Fibroblast of lung (primary cell): ENCODE measurements at places on chromosomes 16 and 17.

- peak; percentile 30 for DNase-seq
- no peak overlapping the region for H3K4me3 ChIP-seq
- no peaks in the 10 kb centered on the region for H3K4me1 ChIP-seq
- H3K27me3 ChIP-seq: no peaks in the 10 kb centered on the region
- no peaks in the 10 kb centered on the region for H3K36me3 ChIP-seq
- no peak overlapping the region for H3K27ac ChIP-seq
Measured at GRCh38 chr16:82848013-82848412, 221.2 kb downstream of the CDH13 start.

- no peak for DNase-seq
- no peak overlapping the region for H3K27ac ChIP-seq
- peaks cover 8% of the 10 kb centered on the region for H3K4me1 ChIP-seq
Measured at GRCh38 chr17:32488604-32489180, 1.9 kb downstream of the CDK5R1 start.

- H3K4me3 ChIP-seq: peak overlapping the region; percentile 86
- no peaks in the 10 kb centered on the region for H3K27me3 ChIP-seq
- H3K4me1 ChIP-seq: peaks cover 4% of the 10 kb centered on the region
Measured at GRCh38 chr17:36602924-36603384, 1.6 kb downstream of the MRM1 start.

GRCh38 chr16:1090620-1091587 is 5.1 kb downstream of the C1QTNF8 start:
- no peaks in the 10 kb centered on the region for H3K36me3 ChIP-seq
- H3K27ac ChIP-seq: no peak overlapping the region
- no peak for DNase-seq
- H3K27me3 ChIP-seq: no peaks in the 10 kb centered on the region
- no peak overlapping the region for H3K4me3 ChIP-seq
- H3K4me1 ChIP-seq: no peaks in the 10 kb centered on the region

DNA sequence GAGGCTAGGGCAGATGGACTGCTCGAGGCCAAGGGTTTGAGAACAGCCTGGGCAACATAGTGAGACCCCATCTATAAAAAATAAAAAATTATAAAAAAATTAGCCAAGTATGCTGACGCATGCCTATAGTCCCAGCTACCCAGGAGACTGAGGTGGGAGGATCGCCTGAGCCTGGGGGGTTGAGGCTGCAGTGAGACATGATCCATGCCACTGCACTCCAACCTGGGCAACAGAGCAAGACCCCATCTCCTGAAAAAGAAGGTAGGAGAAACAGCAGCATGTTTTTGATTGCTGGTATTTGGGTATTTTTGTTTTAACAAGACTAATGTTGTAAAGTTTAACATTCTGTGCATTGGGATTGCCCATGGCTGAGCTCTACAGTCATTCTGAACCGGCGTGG is 8.9 kb upstream of the DDX19A start:
- DNase-seq: no peak
- no peaks in the 10 kb centered on the region for H3K27me3 ChIP-seq
- H3K27ac ChIP-seq: no peak overlapping the region
- peaks cover 6% of the 10 kb centered on the region for H3K36me3 ChIP-seq
- H3K4me3 ChIP-seq: no peak overlapping the region
- no peaks in the 10 kb centered on the region for H3K4me1 ChIP-seq

DNA sequence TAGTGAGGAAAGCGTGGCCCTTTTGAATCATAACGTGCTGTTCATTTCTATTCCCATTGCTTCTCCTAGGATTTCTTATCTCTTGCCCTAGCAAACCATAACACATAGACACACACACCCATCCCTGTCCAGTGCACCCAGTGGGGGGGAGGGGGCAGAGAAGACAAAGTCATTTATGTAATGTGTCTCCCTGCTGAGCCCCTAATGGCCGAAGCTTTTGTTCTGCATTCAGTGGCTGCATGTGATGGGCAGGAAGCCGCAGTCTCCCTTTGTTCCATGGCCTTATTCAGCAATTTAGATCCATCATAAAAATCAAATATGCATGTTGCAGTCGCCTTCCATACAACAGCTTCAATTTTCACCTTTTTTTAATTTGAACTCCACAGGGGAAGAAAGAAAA is 325.4 kb downstream of the ZFHX3 start:
- no peaks in the 10 kb centered on the region for H3K36me3 ChIP-seq
- no peak for DNase-seq
- H3K4me3 ChIP-seq: no peak overlapping the region
- peaks cover 3% of the 10 kb centered on the region for H3K4me1 ChIP-seq
- H3K27me3 ChIP-seq: no peaks in the 10 kb centered on the region

DNA sequence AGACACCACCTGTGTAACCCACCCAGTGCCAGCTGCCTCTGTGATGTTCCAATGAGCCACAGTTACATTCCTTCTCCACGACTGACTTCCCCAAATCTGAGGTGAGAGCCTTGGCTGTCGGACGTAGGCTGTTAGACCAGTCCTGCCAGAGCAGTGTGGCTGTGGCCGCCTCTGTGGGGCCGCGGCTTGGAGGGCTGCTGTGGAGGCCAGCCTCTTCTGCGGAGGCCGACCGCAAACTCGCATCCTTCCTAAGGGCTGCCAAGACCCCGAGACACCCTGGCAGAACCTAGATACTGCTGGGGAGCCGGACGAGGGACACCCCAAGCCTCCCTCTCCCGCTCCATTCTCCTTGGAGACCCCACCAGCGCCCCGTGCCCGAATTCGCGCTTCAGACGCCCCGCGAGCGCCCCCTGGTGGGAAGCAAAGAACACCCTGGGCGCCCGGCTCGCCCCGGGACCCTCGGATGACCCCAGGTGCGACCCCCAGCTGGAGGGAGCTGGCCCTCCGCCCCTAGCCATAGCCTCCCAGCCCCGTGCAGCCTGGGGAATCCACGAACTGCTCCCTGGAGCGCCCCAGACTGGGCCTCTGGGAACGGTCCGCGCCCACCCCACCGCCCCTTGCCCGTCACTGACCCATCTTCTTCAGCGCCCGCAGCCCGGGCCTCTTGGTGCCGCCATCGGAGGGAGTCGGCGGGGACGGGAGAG is 547 bp downstream of the PLCD3 start:
- peaks cover 2% of the 10 kb centered on the region for H3K36me3 ChIP-seq
- no peaks in the 10 kb centered on the region for H3K27me3 ChIP-seq
- peaks cover 23% of the 10 kb centered on the region for H3K4me1 ChIP-seq
- no peak for DNase-seq
- H3K27ac ChIP-seq: peak overlapping the region; percentile 67

- H3K27me3 ChIP-seq: no peaks in the 10 kb centered on the region
- no peak overlapping the region for H3K27ac ChIP-seq
- H3K36me3 ChIP-seq: no peaks in the 10 kb centered on the region
- H3K4me1 ChIP-seq: no peaks in the 10 kb centered on the region
- no peak overlapping the region for H3K4me3 ChIP-seq
- peak; percentile 46 for DNase-seq
Measured at GRCh38 chr17:64028874-64029464, 8.5 kb upstream of the ICAM2 start.

- no peak overlapping the region for H3K4me3 ChIP-seq
- H3K27me3 ChIP-seq: no peaks in the 10 kb centered on the region
- H3K27ac ChIP-seq: no peak overlapping the region
- H3K4me1 ChIP-seq: no peaks in the 10 kb centered on the region
- H3K36me3 ChIP-seq: no peaks in the 10 kb centered on the region
Measured at GRCh38 chr16:8998108-8998507, 34.4 kb upstream of the USP7 start.

DNA sequence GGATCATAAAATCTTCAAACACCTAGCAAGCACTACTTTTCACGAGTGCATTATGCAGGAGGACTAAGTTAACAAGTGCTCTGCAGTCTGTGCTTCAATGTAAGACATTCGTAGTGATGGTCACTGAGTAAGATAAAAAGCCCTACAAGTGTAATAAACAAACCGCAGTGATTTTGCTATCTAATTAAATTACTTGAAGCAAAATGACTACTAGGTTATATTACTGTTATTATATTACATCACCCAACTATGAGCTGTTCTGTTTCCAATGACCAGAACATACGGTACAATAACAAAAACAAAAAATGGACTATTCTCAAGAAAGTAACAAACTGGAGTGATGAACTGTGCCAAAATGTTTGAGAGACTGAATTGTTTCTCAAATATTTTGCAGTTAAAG is 11.2 kb downstream of the KLHL10 start:
- no peaks in the 10 kb centered on the region for H3K4me1 ChIP-seq
- DNase-seq: no peak
- no peak overlapping the region for H3K27ac ChIP-seq
